T-helper 1 cell (primary cell): ENCODE measurements at places on chromosomes 3 and 15.

- DNase-seq = peak; percentile 26
Measured at GRCh38 chr15:82663186-82663600, 16.0 kb upstream of the CPEB1 start.

DNA sequence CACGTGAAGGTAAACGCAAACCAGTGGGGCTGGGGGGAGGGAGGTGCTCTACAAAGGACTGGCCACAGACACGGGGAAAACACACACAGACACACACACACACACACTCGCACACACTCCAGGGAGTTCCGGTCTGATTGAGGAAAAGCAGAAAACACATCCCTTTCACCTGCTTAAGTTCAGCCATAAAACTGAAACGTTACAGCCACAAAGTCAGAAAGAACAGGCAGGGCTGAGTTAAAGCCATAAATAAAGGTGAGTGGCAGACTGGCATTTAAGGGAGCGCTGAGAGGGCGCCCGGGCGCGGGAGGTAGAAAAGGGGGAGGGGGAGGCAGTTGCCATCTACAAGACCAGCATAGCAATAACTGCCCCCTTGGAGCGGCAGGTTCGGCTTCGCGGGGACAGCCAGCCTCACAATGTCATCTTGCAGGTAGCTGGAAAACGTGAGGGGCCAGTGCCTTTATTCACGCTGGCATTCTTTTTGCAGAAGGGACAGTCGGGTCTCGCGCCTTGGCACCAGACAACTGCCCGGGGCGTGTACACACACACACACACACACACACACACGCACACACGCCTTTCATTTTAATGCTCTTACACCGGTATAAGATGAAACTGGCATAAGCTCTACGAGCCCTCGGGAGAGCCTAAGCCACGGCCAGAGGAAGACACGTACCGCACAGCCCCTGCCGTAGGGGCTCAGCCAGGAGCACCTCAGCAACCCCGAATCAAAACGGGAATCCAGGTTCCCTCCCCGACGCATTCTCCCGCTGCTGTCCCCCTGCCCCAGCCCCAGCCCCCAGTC lies 866 bp downstream of the TNIK start:
- DNase-seq = peak; percentile 35

- no peak for DNase-seq
Measured at GRCh38 chr15:38441130-38441519, 12.8 kb upstream of the FAM98B start.

GRCh38 chr3:22377421-22377820 lies 626.4 kb upstream of the ZNF385D start:
- no peak for DNase-seq

- DNase-seq = no peak
Measured at GRCh38 chr3:73745526-73746191, 120.9 kb upstream of the PDZRN3 start.

DNA sequence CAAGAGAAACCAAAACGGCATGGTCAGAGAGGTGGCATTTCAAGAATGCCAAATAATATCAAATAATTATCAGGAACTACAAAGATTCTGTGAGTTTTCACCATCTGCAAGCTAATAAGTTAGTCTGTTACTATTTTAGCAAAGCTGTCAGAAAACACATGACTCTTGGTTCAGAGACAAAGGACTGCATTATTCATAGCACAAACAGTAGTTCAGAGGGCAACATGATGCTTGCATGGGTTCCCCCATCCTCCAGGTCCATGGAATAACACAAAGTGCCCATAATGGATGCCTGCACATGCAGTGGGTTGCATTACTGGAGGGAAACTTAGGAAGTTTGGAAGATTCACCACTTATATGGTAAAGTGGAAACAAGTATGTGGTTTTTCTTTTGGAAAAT lies 228.8 kb upstream of the ALCAM start:
- no peak for DNase-seq

- DNase-seq = peak; percentile 27
Measured at GRCh38 chr15:100849021-100849854, 30.4 kb upstream of the ALDH1A3 start.

- no peak for DNase-seq
Measured at GRCh38 chr3:74532446-74532845, 82.0 kb downstream of the CNTN3 start.

DNA sequence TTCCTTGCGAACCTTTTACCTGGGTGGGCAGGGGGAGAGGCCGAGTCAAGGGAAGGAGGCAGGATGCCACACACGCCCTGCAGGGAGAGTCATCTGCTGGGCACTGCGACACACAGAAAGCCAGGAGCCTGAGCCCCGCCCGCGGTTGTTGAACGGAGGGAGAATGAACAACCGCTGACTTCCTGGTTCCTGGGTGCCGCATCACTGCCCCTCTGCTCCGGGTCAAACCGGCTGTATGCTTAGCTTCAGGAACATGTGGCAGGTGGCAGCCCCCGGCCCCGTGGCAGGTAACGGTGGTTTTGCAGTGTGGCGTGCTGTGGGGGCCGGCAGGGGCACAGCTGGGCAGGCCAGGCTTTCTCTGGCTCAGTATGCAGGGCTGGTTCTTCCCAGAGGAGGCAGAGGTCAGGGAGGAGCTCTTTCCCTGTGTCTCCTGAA lies 33.4 kb downstream of the APBA2 start:
- DNase-seq = peak; percentile 30

- no peak for DNase-seq
Measured at GRCh38 chr15:83914906-83915305, 261.0 kb downstream of the ADAMTSL3 start.

- DNase-seq = no peak
Measured at GRCh38 chr15:89136818-89137772, 48.8 kb downstream of the ABHD2 start.

- peak; percentile 57 for DNase-seq
Measured at GRCh38 chr15:77496715-77497109, 76.0 kb downstream of the HMG20A start.

GRCh38 chr15:77112838-77113504 lies 42.1 kb upstream of the TSPAN3 start:
- DNase-seq = no peak

DNA sequence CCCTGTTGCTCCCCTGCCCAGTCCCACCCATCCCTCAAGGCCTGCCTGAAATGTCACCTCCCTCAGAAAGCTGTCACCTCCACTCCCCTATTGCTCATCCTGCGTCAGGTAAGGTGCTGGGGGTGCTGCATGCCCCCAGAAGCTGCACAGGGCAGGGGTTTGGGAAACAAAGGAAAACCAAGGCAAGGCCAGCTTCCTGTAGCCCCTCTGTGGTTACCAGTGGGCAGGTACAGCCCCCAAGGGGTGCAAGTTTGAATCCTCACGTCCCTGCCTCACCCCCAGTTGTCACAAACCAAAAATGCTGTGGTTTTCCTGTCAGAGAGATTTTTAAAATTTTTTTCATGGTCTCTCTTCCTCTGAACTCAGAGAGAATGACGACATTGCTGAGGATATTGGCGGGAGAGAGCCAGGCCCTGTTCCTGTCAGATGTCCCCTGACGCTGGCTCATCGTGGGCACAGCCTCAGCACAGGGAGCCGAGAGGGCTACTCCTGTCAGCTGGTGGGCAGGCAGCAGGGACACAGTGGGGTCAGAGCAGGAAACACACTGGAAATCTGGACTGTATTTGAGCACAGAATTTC lies 27.0 kb downstream of the PSTPIP1 start:
- DNase-seq = peak; percentile 83

DNA sequence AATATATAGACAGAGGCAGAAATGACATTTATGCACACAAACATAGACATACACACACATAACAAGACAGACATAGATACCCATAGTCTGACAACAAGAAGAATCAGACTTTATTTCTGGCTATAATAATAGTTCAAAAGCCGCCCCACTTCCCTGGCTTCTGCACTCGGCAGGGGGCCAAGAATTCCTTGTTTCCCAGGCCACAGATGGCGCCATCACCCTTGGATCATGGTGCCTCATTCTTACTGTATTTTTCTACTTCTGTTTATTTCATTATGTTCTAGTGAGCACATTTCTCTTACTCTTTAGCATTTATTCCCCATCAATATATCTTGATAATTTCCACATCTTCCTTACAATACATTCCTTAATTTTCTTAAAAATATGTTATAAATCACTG lies 387.5 kb downstream of the NLGN1 start:
- no peak for DNase-seq

DNA sequence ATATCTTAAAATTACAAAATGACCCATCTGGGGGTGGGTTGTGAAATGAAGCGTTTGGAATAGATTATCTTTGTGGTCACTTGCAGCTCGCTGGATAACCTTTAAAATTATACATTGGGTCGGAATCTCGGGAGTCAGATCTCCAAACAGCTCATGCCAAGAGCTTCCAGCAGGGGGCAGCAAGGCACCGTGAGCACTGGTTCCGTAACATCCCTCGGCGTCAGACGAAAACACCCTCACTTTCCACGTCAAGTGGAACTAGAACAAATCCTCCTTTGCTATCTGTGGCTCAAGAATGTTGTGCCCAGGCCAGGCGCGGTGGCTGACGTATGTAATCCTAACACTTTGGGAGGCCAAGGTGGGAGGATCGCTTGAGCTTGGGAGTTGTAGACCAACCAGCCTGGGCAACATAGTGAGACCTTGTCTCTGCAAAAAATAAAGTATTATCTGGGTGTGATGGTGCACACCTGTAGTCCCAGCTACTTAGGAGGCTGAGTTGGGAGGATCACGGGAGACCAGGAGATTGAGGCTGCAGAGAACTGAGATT lies 31.1 kb downstream of the UMPS start:
- peak; percentile 60 for DNase-seq

DNA sequence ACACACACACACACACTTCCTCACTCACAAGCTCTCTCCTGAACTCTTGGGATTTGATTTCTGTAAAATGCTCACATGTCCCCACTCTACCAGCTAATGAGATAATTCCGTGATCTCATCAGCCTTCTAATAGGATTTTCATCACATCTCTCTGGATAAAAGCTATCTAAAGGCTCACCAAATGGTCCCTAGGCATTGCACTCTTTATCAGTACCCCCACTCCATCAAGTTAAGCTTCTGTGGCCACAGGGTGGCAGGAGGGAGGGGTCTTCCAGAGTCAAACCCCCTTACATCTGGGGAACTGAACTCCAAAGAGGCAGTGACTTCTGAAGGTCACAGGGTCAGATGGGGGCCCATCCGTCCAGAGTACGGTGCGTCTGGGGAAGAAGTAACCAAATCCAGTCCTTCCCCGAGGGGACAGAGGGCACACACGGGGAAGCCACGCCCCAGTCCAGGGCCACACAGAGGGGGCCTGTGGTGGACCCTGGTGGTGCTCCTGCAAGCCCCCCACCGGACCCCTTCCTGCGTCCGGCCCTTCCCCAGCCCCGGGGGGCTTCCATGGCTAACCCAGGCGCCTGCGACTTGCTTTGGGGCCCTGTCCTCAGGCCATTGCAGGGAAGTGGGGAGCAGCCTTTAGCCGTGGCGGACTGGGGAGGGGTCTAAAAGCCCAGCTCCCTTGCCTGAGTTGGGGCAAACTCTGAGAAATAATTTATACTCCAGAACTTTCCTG lies 25.5 kb downstream of the CPN2 start:
- DNase-seq = no peak

- no peak for DNase-seq
Measured at GRCh38 chr3:43862470-43862869, 171.7 kb downstream of the ABHD5 start.

DNA sequence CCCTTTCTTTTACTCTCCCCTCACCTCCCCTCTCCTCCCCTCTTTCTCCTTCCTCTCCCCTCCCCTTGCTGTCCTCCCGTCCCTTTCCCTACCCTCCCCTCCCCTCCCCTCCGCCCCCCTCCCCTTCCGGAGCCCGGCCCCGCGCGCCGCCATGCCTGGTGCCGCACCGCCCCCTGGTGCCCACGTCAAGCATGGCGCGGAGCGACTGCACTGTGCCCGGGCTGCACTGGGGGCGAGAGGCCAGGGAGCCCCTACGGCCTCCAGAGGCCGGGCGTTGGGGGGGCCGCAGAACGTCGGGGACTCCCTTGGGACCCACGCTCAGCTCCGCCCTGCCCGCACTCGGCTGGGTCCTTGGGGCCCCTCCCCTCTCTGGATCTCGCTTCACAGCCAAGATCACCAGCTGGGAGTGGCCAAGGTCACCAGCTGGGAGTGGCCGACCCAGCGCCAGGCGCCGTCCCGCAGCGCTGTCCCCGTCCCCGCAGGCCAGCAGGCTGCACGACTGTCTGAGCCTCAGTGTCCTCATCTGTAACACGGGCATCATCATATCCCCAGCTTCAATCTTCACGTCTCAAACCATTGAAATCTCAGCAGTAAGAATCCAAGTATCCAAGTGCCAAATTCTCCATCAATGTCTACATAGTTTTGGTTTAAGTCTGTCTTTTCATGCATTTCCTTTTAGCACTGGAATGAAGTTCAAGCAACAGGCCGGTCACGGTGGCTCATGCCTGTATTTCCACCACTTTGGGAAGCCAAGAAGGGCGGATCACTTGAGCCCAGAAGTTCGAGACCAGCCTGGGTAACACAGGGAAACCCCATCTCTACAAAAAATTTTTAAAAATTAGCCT lies 42.5 kb downstream of the TPRA1 start:
- DNase-seq = peak; percentile 59

GRCh38 chr3:16840101-16840424 lies 44.7 kb upstream of the PLCL2 start:
- DNase-seq = no peak

DNA sequence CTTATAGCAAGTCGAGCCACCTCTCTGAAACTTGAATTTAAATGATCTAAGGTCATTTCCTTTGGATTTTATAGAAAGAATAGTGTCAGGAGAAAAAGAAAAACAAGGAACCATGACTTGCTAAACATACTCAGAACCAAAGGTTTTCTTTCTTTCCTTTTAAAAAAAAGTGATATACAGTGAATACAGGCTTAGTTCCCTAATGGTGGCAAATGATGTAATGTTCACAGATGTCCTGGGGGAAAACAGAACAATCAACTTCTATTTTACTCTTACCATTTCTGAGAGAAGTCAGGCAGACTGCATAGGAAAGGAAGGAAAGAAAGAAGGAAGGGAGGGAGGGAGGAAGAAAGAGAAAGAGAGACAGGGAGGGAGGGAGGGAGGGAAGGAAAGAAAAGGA lies 56.5 kb downstream of the ST6GAL1 start:
- DNase-seq = no peak

DNA sequence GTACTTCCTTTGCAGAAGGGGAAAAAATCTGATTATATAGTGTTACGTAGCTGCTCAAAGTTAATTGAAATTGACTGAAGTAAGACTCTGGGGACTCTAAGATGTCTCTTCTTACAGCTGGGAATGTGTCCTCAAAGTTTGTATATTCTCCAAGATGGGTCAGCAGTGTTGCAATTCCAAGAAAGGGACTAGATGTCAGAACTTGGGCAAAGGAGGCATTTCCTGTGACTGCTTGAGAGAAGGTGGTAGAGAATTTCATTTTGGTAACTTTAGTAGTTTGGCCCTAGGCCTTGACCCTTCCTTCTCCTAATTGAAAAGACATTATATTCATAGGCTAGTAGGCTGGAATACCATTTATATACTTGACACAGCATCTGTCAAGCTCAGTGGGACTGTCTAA lies 33.9 kb downstream of the PTPRG start:
- DNase-seq = no peak
